ENCODE measurements at places on chromosomes 4 and X.
A peak's percentile ranks its signal among the peaks of the same experiment; 100 is the strongest.

DNA sequence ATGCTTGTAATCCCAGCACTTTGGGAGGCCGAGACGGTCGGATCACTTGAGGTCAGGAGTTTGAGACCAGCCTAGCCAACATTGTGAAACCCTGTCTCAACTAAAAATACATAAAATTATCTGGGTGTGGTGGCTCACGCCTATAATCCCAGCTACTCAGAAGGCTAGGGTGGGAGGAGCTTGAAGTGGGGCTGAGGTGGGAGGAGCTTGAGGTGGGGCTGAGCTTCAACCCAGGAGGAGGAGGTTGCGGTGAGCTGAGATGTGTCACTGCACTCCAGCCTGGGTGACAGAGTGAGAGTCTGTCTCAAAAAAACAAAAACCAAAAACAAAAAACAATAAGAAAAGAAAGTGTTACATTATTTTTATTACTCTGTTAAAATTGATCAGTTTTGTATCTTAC is 1164.4 kb upstream of the IGFBP7 start:
- no peak overlapping the region for H3K4me3 ChIP-seq
- H3K36me3 ChIP-seq = no peaks in the 10 kb centered on the region
- DNase-seq = no peak
- H3K27me3 ChIP-seq = no peaks in the 10 kb centered on the region

- H3K27me3 ChIP-seq = no peaks in the 10 kb centered on the region
- H3K4me1 ChIP-seq = peaks cover 28% of the 10 kb centered on the region
- no peak overlapping the region for H3K4me3 ChIP-seq
- no peak for DNase-seq
- no peaks in the 10 kb centered on the region for H3K36me3 ChIP-seq
These were observed 37.5 kb upstream of the NOCT start for GRCh38 chr4:138978028-138978585.

DNA sequence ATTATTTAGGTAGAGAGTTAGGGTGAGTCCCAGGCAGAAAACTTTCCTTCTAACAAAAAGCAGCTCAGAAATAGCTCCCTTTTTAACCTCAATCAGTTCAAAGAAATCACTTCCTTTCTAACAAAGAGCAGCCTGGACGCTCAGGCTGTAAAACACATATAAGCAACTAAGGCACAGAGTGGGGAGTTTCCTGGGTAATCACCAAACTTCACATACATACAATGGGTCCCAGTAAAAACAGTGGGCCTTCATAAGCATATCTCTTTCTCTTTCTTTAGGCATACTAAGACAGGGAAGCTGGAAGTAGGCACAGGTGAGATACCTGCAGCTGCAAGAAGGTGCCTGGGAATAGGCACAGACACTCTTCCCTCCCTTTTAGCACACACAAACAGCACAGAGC is 4.9 kb upstream of the NAF1 start:
- H3K27me3 ChIP-seq = peaks cover 4% of the 10 kb centered on the region
- DNase-seq = no peak
- no peak overlapping the region for H3K27ac ChIP-seq
- no peak overlapping the region for H3K4me3 ChIP-seq

GRCh38 chrX:28491941-28492340 is 95.3 kb upstream of the IL1RAPL1 start:
- no peaks in the 10 kb centered on the region for H3K27me3 ChIP-seq
- H3K4me1 ChIP-seq = no peaks in the 10 kb centered on the region
- DNase-seq = no peak

DNA sequence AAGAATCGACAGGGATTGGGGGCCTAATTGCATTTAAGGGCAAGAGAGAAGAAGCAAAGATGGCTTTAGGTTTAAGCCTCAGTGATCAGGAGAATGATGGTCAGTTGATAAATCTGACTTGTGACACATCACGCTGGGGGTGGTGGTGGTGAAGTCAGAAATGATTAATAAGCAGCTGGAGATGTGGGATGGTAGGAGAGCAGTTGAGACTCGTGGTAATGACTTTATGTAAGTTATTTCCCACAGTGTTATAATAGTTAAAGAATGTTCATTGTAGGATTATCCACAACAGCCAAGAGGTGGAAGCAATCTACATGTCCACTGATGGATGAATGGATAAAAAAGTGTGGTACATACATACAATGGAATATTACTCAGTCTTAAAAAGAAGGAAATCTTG is 178.9 kb upstream of the GPC4 start:
- H3K4me1 ChIP-seq = no peaks in the 10 kb centered on the region
- H3K27ac ChIP-seq = no peak overlapping the region
- no peaks in the 10 kb centered on the region for H3K36me3 ChIP-seq
- DNase-seq = no peak

DNA sequence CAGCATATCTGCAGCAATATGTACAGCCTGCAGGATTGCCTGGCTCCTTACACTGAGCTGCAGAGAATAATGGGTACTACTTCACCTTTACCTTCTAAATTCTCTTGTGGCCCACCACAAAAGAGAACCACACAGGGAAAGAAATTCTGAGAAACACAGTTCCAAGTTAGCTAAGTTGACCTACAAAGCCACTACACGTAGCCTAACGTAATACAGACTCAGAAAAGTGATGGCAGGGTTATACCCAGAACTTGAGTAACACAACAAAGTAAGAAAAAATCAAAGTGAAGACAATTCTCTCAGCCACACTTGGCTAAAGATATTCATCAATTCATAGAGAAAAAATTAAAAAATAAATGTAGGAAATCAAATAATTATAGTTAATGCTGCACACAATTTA is 26.4 kb upstream of the SRPX start:
- no peak for DNase-seq
- H3K4me1 ChIP-seq = no peaks in the 10 kb centered on the region
- no peaks in the 10 kb centered on the region for H3K27me3 ChIP-seq
- no peak overlapping the region for H3K27ac ChIP-seq

GRCh38 chr4:61293707-61294400 is 93.7 kb downstream of the ADGRL3 start:
- H3K4me3 ChIP-seq = no peak overlapping the region
- H3K27ac ChIP-seq = no peak overlapping the region
- H3K27me3 ChIP-seq = no peaks in the 10 kb centered on the region

GRCh38 chr4:165293927-165294649 is 33.4 kb upstream of the MSMO1 start:
- no peaks in the 10 kb centered on the region for H3K27me3 ChIP-seq
- H3K27ac ChIP-seq = no peak overlapping the region
- peaks cover 15% of the 10 kb centered on the region for H3K36me3 ChIP-seq
- no peak overlapping the region for H3K4me3 ChIP-seq
- H3K4me1 ChIP-seq = peaks cover 12% of the 10 kb centered on the region

GRCh38 chr4:1336088-1336491 is 10.9 kb upstream of the UVSSA start:
- no peaks in the 10 kb centered on the region for H3K27me3 ChIP-seq
- no peak for DNase-seq
- H3K4me1 ChIP-seq = no peaks in the 10 kb centered on the region
- peaks cover 60% of the 10 kb centered on the region for H3K36me3 ChIP-seq
- peak overlapping the region; percentile 30 for H3K27ac ChIP-seq
- H3K4me3 ChIP-seq = no peak overlapping the region

GRCh38 chr4:28921886-28922285 is 1798.3 kb upstream of the PCDH7 start:
- no peak overlapping the region for H3K4me3 ChIP-seq
- no peaks in the 10 kb centered on the region for H3K4me1 ChIP-seq
- H3K36me3 ChIP-seq = no peaks in the 10 kb centered on the region
- DNase-seq = no peak

GRCh38 chr4:181822005-181822375 is 421.2 kb upstream of the TENM3 start:
- no peaks in the 10 kb centered on the region for H3K36me3 ChIP-seq
- no peak for DNase-seq
- no peak overlapping the region for H3K4me3 ChIP-seq
- H3K27me3 ChIP-seq = no peaks in the 10 kb centered on the region
- no peak overlapping the region for H3K27ac ChIP-seq
- H3K4me1 ChIP-seq = no peaks in the 10 kb centered on the region

GRCh38 chrX:25206778-25207177 is 191.0 kb upstream of the ARX start:
- no peak overlapping the region for H3K4me3 ChIP-seq
- no peaks in the 10 kb centered on the region for H3K36me3 ChIP-seq
- no peak overlapping the region for H3K27ac ChIP-seq

- H3K36me3 ChIP-seq = no peaks in the 10 kb centered on the region
- no peak overlapping the region for H3K4me3 ChIP-seq
- DNase-seq = no peak
- H3K27ac ChIP-seq = no peak overlapping the region
- H3K4me1 ChIP-seq = peaks cover 6% of the 10 kb centered on the region
- peaks cover 5% of the 10 kb centered on the region for H3K27me3 ChIP-seq
These were observed 22.8 kb upstream of the FGFR3 start for GRCh38 chr4:1770245-1770644.

GRCh38 chrX:38041237-38041636 is 34.9 kb downstream of the SYTL5 start:
- H3K27me3 ChIP-seq = no peaks in the 10 kb centered on the region
- H3K27ac ChIP-seq = no peak overlapping the region
- no peak overlapping the region for H3K4me3 ChIP-seq
- DNase-seq = no peak
- H3K36me3 ChIP-seq = no peaks in the 10 kb centered on the region
- peaks cover 4% of the 10 kb centered on the region for H3K4me1 ChIP-seq

- DNase-seq = no peak
- no peaks in the 10 kb centered on the region for H3K4me1 ChIP-seq
- H3K27ac ChIP-seq = no peak overlapping the region
- H3K27me3 ChIP-seq = no peaks in the 10 kb centered on the region
- H3K4me3 ChIP-seq = no peak overlapping the region
These were observed 78.5 kb upstream of the PDHA2 start for GRCh38 chr4:95761426-95761825.

DNA sequence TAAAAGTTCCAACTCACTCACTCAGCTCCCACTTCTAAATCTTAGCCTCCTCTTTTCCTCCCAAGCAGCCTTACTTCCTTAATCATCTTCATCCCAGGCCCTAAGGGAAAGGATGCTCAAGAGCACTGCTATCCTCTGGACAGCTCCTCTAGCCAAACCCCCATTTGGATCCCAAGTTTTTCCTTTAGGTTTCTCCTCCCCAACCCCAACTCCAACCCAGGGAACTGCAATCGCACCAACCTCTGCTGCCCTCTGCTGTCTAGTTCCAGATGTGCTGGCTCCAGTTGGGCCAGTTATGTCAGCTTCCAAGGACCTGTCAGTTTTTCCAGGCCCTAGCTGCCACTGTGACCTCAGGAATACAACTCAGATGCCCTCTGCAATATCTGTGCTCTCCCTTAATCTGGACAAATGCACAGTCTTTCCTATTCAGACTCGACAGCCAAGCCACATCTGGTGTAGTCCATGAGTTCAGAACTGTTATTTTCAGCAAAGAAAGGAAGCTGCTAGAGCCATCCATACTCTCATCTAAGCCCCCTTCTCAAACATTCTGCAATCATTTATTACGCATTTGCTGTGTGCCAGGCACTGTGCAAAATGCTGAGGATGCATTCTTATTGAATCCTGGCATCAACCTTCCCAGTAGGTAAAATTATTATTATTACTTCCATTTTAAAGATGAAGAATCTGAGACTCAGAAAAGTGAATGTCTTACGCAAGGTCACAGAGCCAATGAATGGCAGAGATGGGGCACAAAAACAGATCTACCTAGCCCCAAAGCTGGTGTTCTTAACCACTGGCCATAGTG is 12.3 kb upstream of the XPNPEP2 start:
- no peak overlapping the region for H3K4me3 ChIP-seq
- no peaks in the 10 kb centered on the region for H3K27me3 ChIP-seq
- H3K36me3 ChIP-seq = no peaks in the 10 kb centered on the region
- no peak overlapping the region for H3K27ac ChIP-seq
- no peaks in the 10 kb centered on the region for H3K4me1 ChIP-seq

DNA sequence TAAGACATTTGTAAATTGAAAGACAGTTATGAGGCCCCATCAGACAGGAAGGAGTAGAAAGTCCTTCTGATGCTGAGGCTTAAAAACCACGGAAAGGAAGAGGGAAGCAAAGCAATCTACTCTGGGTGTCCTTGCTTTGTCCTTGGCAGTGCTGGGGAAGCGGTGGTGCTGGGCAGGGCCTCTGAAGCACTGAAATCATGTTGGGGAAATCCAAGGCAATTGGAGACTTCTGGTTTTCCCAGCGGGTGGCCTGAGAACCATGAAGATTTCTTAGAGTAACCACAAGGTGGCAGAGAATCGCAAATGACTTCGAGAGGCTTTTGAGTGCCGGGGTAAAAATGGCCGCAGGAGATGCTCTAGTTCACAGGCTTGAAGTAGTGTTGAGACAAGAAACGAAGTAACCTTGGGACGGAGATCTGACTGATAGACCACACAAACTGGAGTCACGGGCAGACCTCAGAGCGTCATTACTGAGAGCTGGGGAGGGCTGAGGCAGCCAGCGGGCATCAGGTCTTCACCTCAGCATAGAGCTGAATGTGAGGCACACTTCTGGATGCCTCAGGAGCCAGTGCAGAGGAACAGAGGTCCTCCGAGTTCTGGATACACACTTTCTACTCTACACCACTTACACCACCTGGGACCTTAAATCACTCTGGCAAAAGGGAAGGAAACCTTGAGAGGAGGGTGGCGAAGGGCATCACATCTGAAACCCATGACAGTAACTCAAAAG is 130.7 kb upstream of the GPRIN3 start:
- no peak overlapping the region for H3K4me3 ChIP-seq
- peak; percentile 62 for DNase-seq
- no peaks in the 10 kb centered on the region for H3K36me3 ChIP-seq
- no peak overlapping the region for H3K27ac ChIP-seq
- no peaks in the 10 kb centered on the region for H3K4me1 ChIP-seq

- DNase-seq = no peak
- H3K36me3 ChIP-seq = no peaks in the 10 kb centered on the region
- no peak overlapping the region for H3K4me3 ChIP-seq
- H3K27me3 ChIP-seq = no peaks in the 10 kb centered on the region
- no peak overlapping the region for H3K27ac ChIP-seq
These were observed 16.7 kb downstream of the PRR32 start for GRCh38 chrX:126836186-126836585.

- no peaks in the 10 kb centered on the region for H3K4me1 ChIP-seq
- no peak overlapping the region for H3K4me3 ChIP-seq
- H3K27ac ChIP-seq = no peak overlapping the region
- no peak for DNase-seq
These were observed 136.6 kb downstream of the VEGFC start for GRCh38 chr4:176656108-176656507.

- no peak for DNase-seq
- no peaks in the 10 kb centered on the region for H3K36me3 ChIP-seq
- H3K4me3 ChIP-seq = no peak overlapping the region
- H3K4me1 ChIP-seq = no peaks in the 10 kb centered on the region
- H3K27me3 ChIP-seq = no peaks in the 10 kb centered on the region
- H3K27ac ChIP-seq = no peak overlapping the region
These were observed 118.5 kb downstream of the PLS3 start for GRCh38 chrX:115679460-115679859.

GRCh38 chrX:134161162-134161561 is 75.8 kb upstream of the CCDC160 start:
- H3K27me3 ChIP-seq = no peaks in the 10 kb centered on the region
